NCI-H524 treated with DMSO at 0.1 percent for 48 hours (cell line): ENCODE measurements at places on chromosomes 16 and 17.

- DNase-seq: no peak
Measured at GRCh38 chr17:51745993-51746392, 412.5 kb downstream of the CA10 start.

DNA sequence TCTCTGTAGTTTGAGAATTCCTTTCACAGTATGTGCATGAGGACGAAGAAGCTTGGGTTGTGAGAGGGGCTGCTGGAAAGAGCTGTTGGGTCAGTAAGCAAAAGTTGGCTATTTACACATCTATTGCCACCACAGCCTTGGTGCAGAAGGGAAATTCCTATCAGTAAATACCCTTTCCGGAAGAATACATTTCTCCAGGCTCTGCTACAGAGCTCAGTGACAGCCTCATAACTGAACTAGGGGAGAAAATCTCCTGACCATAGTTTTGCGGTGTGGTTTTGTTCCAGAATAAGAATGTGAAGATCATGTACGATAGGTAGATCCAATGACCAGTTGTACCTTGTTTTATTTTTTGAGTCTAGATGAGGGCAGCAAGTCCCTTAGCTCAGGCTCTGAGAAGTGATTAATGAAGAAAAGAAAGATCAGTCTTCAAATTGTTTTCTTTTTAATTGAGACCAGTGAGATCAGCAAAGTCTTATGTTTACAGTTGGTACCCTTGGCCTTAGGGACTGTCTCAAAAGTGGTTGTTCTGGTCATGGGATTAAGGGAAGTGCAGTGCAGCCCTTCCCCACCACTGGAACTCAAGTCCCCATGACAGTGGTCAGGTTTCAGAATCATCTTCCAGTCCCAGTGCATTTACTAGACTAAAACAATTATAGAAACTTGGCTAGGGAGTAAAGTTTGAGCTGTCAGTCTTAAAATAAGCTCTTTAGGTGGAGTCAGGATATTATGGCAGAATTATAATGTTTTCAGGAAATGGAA lies 123.5 kb downstream of the PHKB start:
- no peak for DNase-seq

DNA sequence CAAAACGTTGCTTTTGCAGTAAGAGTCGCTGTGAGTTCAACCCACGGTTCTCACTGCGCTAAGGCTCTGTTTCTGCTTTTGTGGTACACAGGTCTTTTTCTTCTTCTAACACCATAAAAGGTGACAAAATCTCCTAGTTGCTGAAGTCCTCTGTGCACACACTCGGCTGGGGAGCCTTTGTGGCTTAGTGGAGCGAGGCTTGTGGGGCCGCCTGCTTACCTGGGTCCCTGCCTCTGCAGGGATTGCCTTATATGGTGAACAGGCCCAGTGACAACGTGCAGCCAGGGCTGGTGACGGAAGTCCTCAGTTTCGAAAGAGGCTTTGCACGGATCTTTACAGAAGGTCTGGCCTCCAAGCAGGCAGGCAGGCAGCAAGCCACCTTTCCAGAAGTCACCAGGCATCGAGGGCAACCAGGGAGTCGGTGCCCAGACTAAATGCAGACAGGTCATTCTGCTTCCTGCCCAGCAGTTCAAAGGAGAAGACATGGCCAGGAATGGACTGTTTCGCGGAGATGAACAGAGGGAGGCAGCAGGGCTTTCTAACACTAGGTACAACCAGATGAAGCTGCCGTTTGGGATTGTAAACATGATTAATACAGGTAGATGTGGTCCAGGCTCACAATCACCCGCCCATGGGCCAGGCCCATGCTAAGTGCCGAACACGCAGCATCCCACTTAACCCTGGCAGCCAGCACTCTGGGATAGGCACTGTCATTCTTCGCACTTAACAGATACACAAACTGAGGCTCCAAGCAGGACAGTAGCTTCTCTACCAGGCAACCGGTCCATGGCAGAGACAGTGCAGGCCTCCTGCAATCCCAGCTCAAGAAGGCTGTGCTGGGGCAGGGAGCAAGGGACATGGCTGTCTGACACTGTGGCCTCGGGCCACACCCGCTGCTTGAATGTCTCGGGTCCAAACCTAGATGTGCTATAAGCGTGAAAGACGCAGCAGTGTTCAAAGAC lies 10.7 kb upstream of the MEAK7 start:
- DNase-seq: no peak

DNA sequence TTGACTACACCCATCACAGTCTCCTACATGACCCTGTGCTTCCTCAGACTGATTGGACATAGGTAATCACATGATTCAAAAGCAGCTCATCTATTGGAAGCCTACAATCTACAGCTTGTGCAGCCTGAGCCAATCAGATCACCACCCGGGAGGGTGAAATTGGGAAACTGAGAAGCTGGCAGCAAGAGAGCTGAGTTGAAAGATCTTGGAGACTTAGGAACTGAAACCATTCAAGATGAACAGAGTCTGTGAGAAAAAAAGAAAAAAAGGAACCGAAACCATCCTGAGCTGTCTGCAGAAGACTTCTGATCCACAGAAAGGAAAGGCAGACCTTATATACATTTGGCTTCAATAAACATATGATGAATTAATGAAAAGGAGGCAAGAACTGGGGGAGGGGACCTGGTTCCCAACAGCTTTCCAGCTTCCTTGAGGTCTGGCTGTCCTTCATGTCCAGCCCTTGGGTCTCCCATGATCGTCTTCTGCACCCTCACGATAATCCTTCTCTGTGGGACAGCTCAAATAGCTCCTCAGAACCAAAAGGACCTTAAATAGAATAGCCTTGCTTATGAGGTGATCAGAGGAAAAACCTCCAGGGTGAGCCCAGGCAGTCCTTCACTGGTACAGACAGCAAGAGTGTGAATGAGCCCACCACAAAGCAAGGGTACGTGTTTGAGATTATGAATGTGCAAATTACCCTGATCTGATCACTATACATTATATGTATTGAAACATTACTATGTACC lies 32.6 kb downstream of the PLXDC1 start:
- no peak for DNase-seq

- DNase-seq: no peak
Measured at GRCh38 chr17:81593105-81593871, 41.1 kb upstream of the FAAP100 start.

DNA sequence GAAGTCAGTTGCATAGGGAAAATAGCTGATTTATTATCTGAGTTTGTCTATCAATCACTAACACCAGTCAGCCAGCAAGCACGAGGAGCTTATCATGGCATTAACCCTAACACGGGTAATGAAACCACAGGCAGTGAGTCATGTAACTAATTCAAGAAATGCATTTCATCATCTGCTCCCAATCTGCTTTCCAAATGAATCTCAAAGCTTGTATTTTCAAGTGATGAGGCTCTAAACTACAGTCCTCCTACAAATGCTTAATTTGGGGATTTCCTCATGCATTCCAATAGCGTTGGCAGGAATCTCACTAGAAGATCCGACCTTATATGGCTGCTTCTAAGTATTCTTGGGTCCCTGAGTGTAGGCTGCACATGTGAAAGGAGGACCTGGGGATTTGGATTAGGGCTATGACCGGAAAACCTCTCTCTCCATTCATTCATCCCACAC lies 118.4 kb upstream of the HSBP1 start:
- no peak for DNase-seq

- no peak for DNase-seq
Measured at GRCh38 chr16:88617268-88618031, 20.9 kb upstream of the IL17C start.

DNA sequence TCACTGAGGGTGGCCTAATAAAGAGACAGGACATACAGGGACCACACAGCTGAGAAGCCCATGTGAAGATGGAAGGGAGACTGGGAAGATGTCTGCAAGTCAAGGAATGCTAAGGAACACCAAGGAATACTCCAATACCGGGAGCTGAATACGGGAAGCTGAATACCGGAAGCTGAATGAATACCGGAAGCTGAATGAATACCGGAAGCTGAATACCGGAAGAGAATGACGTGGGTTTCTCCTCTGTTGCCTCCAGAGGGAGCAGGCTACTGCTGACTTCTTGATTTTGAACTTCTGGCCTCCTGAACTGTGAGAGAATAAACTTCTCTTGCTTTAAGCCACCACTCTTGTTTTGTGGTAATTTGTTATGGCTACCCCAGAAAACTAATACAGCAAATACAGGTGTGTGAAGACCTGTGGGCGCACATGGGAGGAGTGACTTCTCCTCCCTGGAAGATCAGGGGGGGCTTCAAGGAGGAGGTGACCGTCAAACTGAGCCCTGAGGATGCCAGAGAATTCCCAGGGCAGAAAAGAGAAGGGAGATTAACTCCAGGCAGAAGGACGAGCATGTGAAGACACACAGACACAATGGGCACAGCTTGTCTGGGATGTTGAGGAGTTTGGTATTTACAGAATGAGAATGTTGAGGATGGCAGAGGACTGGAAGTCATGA lies 259.9 kb downstream of the IRF8 start:
- no peak for DNase-seq

GRCh38 chr17:40372031-40372430 lies 7.5 kb upstream of the GJD3 start:
- no peak for DNase-seq
